GM23338 (cell line): ENCODE measurements at places on chromosomes 3 and 15. TPM values are rescaled to one million over a fixed set of nuclear protein-coding genes. Genes with fewer than 3 reads are reported as not detected.

- DNase-seq: no peak
Measured at GRCh38 chr15:70627734-70628548, 135.4 kb downstream of the UACA start.

LDHAL6B gene
- not detected in 2 replicates for polyA plus RNA-seq

LEKR1 gene
- polyA plus RNA-seq: not detected in 2 replicates

DNA sequence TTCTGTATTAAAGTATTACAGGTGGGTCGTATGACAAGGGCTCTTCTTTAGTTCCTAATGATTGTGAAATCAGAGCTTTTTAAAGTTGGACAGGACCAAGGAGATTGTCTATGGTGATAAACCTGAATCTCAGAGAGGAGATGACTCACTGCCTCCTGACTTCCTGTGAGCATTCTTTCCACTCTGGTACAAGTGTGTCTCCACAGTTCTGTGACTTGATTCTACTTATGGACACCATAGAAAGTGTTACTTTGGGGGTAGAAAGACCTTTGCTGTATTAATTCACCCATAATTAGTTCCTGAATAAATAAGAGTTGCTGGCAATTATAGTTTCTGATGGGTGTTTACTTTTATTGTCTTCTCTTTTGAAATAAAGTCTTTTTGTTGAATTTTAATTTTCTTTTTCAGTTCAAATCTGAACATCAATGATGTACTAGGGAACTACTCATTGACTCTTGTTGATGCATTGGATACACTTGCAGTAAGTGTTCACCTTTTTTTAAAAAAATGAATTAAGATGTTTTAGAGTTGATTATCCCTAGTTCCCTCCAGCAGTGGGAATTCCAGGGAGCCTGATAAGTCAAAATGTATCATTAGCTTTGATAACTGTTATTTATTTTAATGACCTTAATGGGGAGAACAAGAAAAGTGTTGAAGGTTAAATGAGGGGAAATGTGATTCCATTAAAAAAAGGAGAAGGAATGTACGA is 7.4 kb downstream of the EDEM1 start:
- no peak for DNase-seq
